Neural progenitor cell (in vitro differentiated cells): ENCODE measurements at places on chromosomes 1 and 21. TPM values are rescaled to one million over a fixed set of nuclear protein-coding genes. Genes with fewer than 3 reads are reported as not detected.
A peak's percentile ranks its signal among the peaks of the same experiment; 100 is the strongest.

DNA sequence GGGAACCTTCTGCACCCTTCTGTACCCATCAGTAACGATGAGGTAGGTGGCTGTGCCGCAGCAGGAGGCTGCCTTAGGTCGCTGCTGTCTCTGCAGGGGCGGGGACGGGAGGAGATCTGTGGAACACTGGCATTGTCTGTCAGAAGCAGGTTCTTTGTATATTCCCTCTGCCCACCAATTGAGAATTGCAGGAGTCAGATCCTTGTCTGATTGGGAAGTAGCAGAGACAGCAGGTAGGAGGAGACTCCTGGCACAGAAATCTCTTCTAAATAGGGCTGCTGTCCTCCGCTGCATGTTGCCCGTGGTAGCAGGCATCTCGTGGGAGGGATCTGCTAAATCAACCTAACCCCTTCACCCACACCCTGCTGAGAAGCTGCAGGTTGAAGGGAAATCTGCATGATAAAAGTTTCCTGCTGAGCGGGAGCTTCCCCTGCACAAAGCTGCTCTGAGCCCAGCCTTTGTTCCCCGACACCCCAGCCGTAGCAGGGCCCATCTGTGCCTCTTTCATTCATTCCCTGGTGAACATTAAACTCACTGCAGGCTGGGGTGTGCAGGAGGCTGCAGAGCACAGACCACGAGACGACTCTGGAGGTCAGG is 15.9 kb downstream of the SARS1 start:
- peak overlapping the region; percentile 94 for H3K27ac ChIP-seq
- DNase-seq: peak; percentile 97
- peak overlapping the region; percentile 36 for H3K4me3 ChIP-seq
- H3K27me3 ChIP-seq: no peaks in the 10 kb centered on the region

GRCh38 chr1:234924450-234925355 is 203.9 kb downstream of the TOMM20 start:
- peaks cover 24% of the 10 kb centered on the region for H3K4me1 ChIP-seq
- no peak overlapping the region for H3K4me3 ChIP-seq
- DNase-seq: no peak
- no peaks in the 10 kb centered on the region for H3K27me3 ChIP-seq
- H3K36me3 ChIP-seq: no peaks in the 10 kb centered on the region
- H3K27ac ChIP-seq: no peak overlapping the region

- peak; percentile 81 for DNase-seq
- H3K27me3 ChIP-seq: no peaks in the 10 kb centered on the region
- H3K36me3 ChIP-seq: no peaks in the 10 kb centered on the region
- H3K27ac ChIP-seq: no peak overlapping the region
- H3K4me3 ChIP-seq: no peak overlapping the region
These were observed 21.4 kb upstream of the FMO1 start for GRCh38 chr1:171226747-171227370.

DNA sequence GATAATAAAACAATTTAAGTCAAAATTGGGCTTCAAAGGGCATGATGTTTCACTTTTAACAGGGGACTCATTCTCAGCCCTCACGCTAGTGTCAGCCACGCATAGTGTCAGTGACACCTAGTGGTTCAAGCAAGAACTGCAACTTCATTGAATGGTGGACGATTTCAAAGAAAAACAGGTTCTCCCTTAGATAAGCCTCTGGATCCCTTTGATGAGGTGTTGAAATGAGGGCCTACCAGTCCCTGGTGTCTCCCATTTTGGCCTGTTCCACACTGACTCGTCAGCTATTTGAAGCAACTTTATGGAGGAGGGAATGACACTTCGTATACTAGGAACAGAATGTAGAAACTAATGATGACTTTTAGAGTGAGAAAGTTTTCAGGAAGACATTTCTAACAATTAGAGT is 56.2 kb downstream of the FCRL5 start:
- H3K36me3 ChIP-seq: no peaks in the 10 kb centered on the region
- H3K27me3 ChIP-seq: no peaks in the 10 kb centered on the region
- no peak overlapping the region for H3K27ac ChIP-seq
- peak; percentile 67 for DNase-seq

- H3K36me3 ChIP-seq: no peaks in the 10 kb centered on the region
- H3K27me3 ChIP-seq: no peaks in the 10 kb centered on the region
- H3K4me1 ChIP-seq: no peaks in the 10 kb centered on the region
- DNase-seq: no peak
These were observed 32.0 kb upstream of the CD2 start for GRCh38 chr1:116722016-116722838.

DNA sequence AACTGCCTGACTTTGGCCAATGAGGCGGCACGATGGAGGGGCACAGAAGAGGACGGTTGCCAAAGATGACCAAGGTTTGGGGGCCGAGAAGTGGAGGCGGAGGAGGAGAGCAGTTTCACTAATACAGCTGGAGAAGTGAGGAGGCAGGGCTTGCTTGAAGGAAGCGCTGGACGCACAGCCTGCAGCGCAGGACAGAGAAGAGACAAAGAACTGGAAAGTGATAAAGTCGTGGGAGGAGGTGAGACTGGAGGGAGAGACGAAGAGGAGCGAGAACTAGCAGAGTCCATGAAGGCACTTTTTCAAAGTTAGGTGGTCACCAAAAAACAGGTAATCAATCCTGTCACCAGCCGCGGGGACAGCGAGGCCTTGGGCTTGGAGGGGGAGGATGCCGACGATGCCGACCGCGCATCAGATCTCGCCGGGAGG is 771 bp downstream of the PACC1 start:
- DNase-seq: peak; percentile 42
- peaks cover 12% of the 10 kb centered on the region for H3K4me1 ChIP-seq
- peaks cover 16% of the 10 kb centered on the region for H3K27me3 ChIP-seq
- H3K36me3 ChIP-seq: no peaks in the 10 kb centered on the region
- no peak overlapping the region for H3K27ac ChIP-seq
- peak overlapping the region; percentile 85 for H3K4me3 ChIP-seq

- H3K27me3 ChIP-seq: no peaks in the 10 kb centered on the region
- no peak overlapping the region for H3K4me3 ChIP-seq
- no peaks in the 10 kb centered on the region for H3K36me3 ChIP-seq
These were observed 151.4 kb downstream of the PTGER3 start for GRCh38 chr1:70896224-70896623.

DNA sequence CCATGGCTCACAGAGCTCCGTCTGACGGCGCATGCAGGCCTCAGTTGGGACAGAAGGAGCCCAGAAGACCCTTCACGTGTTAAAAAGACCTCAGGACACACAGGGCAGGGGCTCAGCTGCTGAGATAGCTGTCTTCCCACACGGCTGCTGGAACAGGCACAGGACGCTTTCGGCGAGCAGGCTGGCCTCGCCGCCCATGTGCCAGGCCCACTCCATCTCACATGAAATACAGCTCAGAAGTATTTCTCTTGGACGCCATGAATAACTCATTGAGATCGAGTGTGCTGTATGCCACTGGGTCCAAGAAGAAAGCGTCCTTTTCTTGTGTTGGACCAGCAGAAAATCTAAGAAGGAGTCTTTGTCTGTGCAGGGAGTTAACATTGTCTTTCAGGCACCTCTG is 69.6 kb downstream of the SIM2 start:
- DNase-seq: no peak
- H3K36me3 ChIP-seq: no peaks in the 10 kb centered on the region
- no peak overlapping the region for H3K4me3 ChIP-seq
- peaks cover 24% of the 10 kb centered on the region for H3K4me1 ChIP-seq
- H3K27ac ChIP-seq: peak overlapping the region; percentile 16

- H3K27ac ChIP-seq: no peak overlapping the region
- H3K4me3 ChIP-seq: no peak overlapping the region
- H3K4me1 ChIP-seq: no peaks in the 10 kb centered on the region
- H3K27me3 ChIP-seq: no peaks in the 10 kb centered on the region
These were observed 1430.4 kb upstream of the B3GALT2 start for GRCh38 chr1:194616835-194617234.

- no peaks in the 10 kb centered on the region for H3K27me3 ChIP-seq
- no peaks in the 10 kb centered on the region for H3K36me3 ChIP-seq
- H3K4me1 ChIP-seq: peaks cover 21% of the 10 kb centered on the region
- no peak overlapping the region for H3K27ac ChIP-seq
- no peak overlapping the region for H3K4me3 ChIP-seq
- DNase-seq: peak; percentile 89
These were observed 44.2 kb upstream of the LAPTM5 start for GRCh38 chr1:30801771-30802198.

GRCh38 chr1:25874635-25875153 is 814 bp downstream of the PAQR7 start:
- peak overlapping the region; percentile 54 for H3K4me3 ChIP-seq
- no peak for DNase-seq
- H3K4me1 ChIP-seq: peaks cover 13% of the 10 kb centered on the region
- H3K27ac ChIP-seq: no peak overlapping the region
- no peaks in the 10 kb centered on the region for H3K36me3 ChIP-seq

DNA sequence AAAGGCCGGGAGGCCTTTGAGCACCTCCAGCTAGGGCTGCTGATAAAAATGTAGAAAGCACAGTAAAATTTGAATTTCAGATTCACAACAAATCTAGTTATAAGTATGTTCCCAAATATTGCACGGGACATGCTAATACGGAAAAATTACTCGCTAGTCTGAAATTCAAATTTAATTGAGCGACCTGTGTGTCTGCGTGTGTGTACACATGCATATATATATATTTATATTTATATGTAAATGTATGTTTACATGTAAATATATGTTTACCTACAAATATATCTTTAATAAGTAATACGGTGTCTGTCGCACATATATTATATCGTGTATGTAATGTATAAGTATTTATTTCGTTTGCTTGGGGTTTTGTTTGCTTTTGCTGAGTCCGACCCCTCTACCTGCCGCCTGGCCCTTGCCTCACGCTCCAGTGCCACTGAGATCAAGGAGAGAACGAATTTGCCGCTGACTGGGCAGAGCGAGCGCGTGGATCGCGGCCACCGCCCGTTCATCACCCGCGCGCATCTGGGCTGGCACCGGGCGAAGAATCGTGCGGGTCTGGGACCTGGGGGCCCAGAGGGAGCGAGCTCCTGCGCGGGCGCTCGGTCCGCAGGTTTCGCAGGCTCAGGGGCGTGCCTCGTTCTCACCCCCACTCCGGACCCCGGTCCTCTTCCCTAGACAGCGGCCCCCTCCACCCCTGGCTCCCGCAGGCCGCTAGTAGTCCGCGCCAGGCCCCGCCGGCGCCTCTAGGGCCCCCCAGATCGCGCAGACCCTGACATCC is 534 bp upstream of the WRAP73 start:
- no peak for DNase-seq
- H3K4me1 ChIP-seq: peaks cover 11% of the 10 kb centered on the region
- H3K36me3 ChIP-seq: no peaks in the 10 kb centered on the region

- H3K4me1 ChIP-seq: peaks cover 12% of the 10 kb centered on the region
- no peak overlapping the region for H3K27ac ChIP-seq
- no peaks in the 10 kb centered on the region for H3K36me3 ChIP-seq
- H3K27me3 ChIP-seq: no peaks in the 10 kb centered on the region
- DNase-seq: no peak
These were observed 8.4 kb downstream of the TRAPPC10 start for GRCh38 chr21:44020551-44020950.

DNA sequence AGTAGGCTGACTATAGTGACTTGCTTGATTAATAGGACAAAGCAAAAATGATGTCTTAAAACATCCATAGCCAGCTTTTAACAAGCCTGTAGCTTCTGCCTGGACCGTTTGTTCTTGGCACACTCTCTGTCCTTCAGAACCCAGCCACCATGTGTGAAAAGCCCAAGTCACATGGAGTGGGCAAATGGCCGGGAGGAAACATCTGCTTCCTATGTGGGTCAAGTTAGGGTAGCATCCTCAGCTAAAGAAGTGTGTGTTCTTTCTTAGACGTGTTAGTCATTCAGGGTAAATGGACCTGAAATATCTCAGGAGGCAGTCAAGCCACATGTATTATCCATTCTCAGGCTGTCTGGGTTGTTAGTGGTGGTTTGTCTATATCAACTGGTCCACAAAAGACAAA is 23.4 kb downstream of the RD3 start:
- no peaks in the 10 kb centered on the region for H3K36me3 ChIP-seq
- peaks cover 12% of the 10 kb centered on the region for H3K27me3 ChIP-seq
- H3K4me3 ChIP-seq: no peak overlapping the region
- no peaks in the 10 kb centered on the region for H3K4me1 ChIP-seq
- DNase-seq: no peak

DNA sequence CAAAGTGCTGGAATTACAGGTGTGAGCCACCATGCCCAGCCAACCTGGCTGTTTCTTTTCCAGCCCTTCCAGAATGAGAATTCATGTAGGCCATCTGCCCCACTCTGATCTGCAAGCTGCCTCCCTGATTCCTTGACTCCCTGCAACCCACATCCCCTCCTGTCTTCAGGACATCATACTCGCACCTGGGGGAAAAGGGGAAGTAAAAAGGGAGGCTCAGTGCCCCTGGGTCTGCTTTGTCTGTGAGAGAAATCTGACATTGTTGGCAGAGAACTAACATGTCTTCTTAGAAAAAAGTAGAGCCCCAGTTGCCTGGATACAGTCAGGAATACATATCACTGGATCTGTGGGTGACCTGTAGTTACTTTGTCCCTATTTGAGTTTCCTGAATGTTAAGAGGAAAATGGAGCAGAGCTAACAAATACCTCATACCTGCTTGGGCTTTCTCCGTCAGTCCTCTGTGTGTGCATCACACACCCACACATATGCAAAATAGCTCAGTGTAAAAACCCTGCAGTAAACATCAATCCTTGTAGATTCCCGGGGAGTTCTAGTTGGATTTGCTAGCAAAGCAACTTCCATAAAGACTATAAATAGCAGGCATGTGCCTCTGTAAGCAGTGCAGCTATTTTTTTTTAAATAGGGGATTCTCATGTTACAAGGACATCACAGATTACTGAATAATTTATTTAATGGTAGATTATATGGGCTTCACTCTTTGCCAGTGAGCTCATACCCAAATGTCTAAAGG is 62.9 kb downstream of the TEX35 start:
- peaks cover 30% of the 10 kb centered on the region for H3K4me1 ChIP-seq
- DNase-seq: no peak
- H3K36me3 ChIP-seq: no peaks in the 10 kb centered on the region
- H3K4me3 ChIP-seq: no peak overlapping the region
- no peaks in the 10 kb centered on the region for H3K27me3 ChIP-seq

DNA sequence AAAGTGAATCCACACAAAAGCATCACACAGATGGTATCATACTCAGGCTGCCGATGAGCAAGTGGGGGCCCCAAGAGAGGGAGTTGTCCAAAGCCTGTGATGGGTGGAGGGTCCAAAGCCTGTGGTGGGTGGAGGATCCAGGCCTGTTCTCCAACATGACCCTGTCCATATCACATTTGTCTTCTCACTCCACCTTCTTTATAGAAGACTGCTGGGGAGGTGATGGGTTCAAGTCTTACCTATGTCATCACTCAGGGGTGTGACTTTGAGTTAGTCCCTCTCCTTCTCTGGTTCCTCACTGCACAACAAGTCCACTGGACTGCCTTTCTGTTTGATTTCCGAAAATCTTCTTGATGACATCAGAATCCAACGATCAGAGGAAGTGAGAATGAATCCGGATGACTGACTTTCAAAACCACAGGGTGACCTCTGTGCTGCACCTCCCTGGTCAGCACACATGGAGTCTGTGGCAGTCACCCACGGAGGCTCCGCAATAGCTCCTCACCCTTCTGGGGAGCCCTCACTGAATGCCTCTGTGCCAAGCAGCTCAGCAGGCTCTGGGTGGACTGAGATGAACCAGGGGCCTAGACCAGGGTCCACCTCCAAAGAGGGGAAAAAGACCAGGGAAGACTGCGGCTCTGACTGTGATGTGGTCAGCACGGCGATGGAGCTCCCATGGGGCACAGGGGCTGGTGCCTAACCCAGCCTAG is 166.8 kb downstream of the HIVEP3 start:
- no peaks in the 10 kb centered on the region for H3K27me3 ChIP-seq
- H3K4me1 ChIP-seq: no peaks in the 10 kb centered on the region
- H3K4me3 ChIP-seq: no peak overlapping the region
- DNase-seq: no peak
- H3K27ac ChIP-seq: no peak overlapping the region

DISC1 gene
- 1.8 and 3.2 TPM in 2 replicates for total RNA-seq

AVPR1B gene
- not detected in 2 replicates for total RNA-seq

KIF26B gene
- 0.47 and 1.2 TPM in 2 replicates for total RNA-seq

APP gene
- 292 and 306 TPM in 2 replicates for total RNA-seq

SLAMF6 gene
- not detected in 2 replicates for total RNA-seq

ZSCAN20 gene
- total RNA-seq: 11.4 and 14.8 TPM in 2 replicates

CD1E gene
- total RNA-seq: not detected in 2 replicates

SORT1 gene
- total RNA-seq: 33.3 and 38.9 TPM in 2 replicates

TEX38 gene
- total RNA-seq: not detected in 2 replicates
